ENCODE measurements at places on chromosomes 5 and 9.

GRCh38 chr5:173902743-173903142 is 14.6 kb downstream of the CPEB4 start:
- no peak for DNase-seq

DNA sequence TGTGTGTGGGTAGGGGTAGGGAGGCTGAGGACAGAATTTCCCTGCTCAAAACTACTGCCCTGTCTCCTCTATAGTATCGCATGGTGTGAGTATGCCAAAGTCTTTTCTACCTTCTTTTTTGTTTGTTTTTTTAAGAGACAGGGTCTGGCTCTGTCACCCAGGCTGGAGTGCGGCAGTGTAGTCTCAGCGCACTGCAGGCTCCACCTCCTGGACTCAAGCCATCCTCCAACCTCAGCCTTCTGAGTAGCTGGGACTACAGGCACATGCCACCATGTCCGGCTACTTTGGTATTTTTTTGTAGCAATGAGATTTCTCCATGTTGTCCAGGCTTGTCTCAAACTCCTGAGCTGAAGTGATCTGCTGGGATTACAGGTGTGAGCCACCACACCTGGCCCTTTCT is 2.5 kb downstream of the SRP19 start:
- DNase-seq: no peak

- DNase-seq: no peak
Observed at GRCh38 chr9:23343226-23343625, 482.8 kb downstream of the ELAVL2 start.

DNA sequence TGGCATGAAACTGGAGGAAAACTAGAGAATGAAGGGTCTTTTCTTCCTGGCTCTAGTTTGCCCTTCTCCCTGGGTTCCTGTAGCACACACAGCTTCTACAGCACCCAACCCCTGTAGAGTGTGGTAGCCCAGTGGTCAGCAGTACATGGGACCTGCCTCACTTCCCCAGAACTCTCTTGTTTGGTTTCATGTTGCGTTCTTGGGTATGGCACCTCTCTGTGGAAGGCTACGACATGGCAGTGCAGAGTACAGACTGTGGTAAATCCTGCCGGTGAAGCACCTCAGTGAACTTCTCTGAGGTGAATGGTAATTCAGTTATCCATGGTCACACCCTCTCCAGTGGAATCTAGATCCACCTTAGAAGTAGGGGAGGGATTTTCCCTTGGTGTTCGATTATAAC is 105.5 kb downstream of the TLR4 start:
- no peak for DNase-seq

GRCh38 chr5:75108931-75109596 is 56.7 kb upstream of the GCNT4 start:
- DNase-seq: no peak

DNA sequence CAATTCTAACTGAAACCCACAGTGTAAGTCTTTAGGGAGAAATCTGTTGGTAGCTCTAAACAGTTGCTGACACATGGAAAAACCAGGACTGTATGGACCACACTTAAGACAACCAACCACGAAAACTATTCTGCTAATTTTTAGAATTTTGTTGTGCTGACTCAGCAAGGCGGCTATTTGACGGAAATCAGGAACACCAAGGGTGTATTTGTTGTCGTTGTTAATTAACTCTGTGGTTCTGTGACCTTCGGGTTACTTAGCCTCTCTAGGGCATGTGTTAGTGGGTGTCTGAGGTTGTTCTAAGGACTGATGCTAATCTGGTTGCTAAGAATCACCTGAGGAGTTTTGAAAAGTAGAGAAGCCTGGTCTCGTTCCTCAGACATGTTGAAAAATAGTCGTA is 79.2 kb downstream of the ATP10B start:
- DNase-seq: no peak

DNA sequence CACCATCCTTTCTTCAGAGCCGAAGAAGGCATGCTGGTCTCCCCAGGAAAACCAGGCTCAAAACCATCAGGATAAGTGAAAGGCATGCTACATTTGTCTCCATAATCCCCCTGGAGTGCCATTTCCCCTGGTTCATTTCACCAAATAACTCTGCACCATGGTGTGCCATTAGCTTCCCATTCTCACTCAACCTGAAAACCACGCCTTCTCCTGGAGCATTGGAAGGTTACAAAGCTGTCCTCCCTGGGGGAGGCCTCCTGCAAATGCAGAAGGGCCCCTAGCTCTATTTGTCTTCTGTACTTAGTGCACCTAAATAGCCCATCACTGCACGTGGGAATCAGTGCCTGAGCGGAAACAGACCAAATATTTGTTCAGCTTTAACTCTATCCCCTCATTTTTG is 90.2 kb upstream of the ICE1 start:
- DNase-seq: no peak

DNA sequence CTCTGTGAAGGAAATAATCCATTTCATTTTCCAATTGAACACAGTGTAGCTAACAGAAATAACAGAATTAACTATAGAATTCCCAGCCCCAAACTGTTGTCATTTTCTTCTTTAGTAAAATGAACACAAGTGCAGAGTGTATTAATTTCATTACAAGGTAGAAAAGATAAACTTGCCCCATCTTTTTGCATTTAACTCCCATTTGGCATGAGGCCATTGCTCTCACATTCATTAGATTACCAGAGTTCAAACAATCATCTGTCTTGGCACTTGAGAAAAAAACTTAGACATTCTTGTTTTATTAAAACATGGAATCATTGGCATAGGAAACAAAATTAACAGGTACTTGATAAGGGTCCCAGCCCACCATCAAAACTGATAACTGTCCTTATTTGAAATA is 821.5 kb upstream of the C9orf72 start:
- DNase-seq: no peak

DNA sequence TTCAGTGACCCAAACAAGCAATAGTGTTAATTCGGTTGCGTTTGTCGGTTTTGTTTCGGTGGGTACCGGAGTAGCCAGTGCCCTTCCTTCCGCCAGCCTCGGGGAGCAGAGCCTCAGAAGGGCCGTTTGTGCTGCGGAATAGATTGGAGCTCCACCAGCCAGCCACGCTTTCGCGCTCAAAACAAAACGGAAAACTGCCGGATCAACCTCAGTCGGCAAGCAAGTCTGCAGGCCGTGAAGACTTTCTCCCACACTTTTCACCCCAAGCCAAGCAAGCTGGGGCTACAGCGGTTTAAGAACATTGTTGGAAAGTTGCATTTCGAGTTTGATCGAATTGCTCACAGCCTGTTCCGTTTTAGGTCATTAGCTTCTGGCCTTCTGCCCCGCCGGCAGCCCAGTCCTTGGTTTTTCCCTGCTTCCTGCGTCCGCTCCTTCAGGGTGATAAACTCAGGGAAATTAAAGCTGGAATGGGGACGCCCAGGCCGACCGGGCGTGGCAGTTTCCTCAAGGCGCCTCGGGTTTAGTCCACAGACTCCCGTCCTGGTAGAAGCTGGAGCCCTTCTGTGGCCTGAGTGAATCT is 803 bp upstream of the CCNO start:
- DNase-seq: no peak

GRCh38 chr5:133205649-133206048 is 153.8 kb downstream of the HSPA4 start:
- no peak for DNase-seq

DNA sequence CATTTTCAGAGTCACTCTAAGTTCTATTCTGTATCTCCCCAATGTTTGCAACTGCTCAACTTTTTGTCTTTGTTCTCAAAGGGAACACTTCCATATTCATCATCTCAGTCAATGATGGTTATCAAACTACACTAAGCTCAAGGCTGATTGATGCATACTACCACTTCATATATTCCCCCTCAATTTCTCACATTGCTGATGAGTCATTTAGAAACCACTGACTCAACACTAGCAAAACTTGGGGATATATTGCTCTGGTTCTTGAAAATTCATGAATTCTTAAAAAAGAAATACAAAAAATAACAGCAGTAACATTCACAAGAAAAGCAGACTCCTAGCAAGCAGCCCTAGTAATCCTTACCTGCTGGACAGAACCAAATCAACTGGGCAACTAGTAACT is 52.2 kb downstream of the ABHD17B start:
- DNase-seq: no peak

GRCh38 chr9:126916909-126917308 is 2.3 kb downstream of the RALGPS1 start:
- no peak for DNase-seq

- DNase-seq: no peak
Observed at GRCh38 chr5:100846772-100847171, 56.3 kb downstream of the ST8SIA4 start.

DNA sequence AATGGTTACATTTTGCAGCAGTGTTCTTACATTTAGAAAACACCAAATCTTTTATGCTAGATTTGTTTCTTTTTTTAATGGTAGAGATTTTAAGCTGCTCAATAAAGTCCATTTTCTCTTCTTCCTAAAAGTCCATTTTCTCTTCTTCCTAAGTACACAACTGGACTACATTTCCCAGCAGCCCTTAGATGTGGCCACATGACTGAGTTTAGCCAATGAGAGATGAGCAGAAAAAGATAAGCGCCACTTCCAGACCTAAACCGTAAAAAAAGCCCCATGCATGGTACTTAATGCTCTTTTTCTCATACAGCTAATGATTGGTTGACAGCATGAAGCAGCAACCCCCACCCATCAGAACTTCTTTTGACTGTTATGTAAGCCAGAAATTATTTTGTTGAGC is 206.7 kb downstream of the FAM114A2 start:
- DNase-seq: no peak

GRCh38 chr5:142807372-142807911 is 37.3 kb downstream of the ARHGAP26 start:
- no peak for DNase-seq

GRCh38 chr5:104914536-104915070 is 1352.0 kb upstream of the NUDT12 start:
- no peak for DNase-seq

DNA sequence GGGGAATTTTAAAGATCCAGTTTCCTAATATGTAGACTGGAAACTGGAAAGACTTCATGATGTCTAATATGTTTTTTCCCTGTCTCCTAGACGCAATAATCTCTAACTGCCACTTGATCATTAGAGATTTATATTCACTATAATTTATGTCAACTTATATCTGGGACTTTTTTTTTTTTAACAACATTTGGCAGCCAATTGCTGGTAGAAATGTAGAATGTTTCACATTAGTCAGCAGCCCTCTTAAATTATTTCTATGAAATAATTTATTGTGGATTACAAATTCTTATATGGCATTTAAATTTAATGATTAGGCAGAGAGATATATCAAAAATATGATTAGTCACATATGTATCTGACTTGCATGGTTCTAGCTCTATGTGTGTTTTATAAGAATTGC is 48.2 kb downstream of the TMEM174 start:
- DNase-seq: no peak

DNA sequence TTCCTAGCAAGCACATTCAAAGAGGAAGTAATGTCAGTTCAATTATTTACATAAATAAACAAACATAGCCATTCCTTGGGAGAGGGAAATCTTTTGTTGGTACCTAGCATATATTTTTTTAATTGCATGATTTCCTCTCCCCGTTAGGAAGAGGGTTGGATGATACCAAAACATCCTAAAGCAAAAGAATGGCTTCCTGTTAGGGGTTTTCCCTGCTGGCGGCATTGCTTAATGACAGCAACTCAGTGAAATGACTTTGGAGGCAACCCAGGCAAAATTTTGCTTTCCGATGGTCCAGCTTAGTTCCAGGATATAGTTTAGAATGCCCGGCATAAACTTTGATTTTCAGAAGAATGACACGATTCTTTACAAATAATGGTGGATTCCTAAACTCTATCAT is 73.2 kb downstream of the MAT2B start:
- no peak for DNase-seq

GRCh38 chr9:32992595-32993238 is 8.7 kb downstream of the APTX start:
- no peak for DNase-seq

DNA sequence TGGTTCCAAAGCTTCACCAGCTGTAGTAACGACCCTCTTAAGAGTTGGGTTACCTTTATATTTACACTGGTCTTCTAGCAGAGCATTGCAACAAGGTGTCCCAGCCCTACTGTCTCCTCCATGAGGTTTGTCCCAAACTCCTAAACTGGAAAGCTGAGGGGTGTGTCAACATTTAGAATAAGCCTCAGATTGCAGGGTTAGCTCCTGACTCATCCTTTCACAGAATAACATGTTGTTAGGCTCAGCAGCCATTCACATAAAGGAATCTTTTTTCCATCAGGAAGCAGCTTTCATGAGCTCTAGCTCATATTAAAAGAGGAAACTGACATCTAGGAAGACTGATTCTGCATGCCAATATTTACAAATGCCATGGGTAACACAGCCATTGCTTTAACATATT is 238.7 kb downstream of the EFNA5 start:
- DNase-seq: no peak

DNA sequence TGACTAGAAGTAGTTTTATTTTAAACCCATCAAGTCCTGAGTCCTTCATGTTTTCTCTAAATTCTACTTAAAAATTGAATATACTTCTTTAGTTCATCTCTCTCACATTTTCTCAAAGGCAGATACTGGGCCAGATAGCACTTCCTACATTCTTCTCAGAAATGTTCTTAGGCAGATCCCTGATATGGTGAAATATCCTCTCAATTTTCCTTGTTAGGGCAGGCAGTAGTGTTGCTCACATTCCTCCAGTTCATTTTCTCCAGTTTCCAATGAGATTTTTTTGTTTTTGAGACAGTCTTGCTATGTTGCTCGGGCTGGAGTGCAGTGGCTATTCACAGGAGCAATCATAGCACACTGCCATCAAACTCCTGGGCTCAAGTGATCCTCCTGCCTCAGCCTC is 5.7 kb downstream of the GCNT1 start:
- no peak for DNase-seq

- no peak for DNase-seq
Observed at GRCh38 chr9:84485539-84485938, 145.0 kb upstream of the SLC28A3 start.

DNA sequence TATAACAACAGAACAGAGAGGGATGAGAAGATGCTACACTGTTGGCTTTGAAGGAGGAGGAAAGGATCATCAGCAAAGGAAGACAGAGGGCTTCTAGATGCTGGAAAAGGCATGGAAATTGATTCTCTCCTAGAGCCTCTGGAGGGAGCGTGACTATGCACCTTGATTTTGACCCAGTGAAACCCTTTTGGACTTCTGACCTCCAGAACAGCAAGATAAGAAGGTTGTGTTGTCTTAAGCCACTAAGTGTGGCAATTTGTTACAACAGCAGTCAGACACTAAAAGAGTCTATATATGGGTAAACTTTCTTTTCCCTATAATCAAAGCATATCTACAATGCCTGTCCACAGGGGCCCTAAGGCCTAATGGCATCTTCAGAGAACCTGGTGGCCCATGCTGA is 56.1 kb upstream of the MVB12B start:
- DNase-seq: no peak

- no peak for DNase-seq
Observed at GRCh38 chr5:131084436-131084835, 80.6 kb downstream of the HINT1 start.

GRCh38 chr9:125529589-125530515 is 177.2 kb downstream of the MAPKAP1 start:
- no peak for DNase-seq

DNA sequence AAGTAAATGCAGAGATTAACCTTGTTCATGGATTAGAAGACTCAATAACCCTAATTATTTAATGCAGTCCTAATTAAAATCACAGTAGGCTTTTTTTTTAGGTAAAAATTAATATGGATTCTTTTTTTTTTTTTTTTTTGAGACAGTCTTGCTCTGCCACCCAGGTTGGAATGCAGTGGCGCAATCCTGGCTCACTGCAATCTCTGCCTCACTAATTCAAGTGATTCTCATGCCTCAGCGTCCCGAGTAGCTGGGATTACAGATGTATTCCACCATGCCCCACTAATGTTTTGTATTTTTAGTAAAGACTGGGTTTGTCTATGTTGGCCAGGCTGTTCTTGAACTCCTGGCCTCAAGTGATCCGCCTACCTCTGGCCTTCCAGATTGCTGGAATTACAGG is 40.6 kb downstream of the DENND4C start:
- no peak for DNase-seq
